KBM-7 (cell line): ENCODE measurements at places on chromosomes 11 and 22.
A peak's percentile ranks its signal among the peaks of the same experiment; 100 is the strongest.

DNA sequence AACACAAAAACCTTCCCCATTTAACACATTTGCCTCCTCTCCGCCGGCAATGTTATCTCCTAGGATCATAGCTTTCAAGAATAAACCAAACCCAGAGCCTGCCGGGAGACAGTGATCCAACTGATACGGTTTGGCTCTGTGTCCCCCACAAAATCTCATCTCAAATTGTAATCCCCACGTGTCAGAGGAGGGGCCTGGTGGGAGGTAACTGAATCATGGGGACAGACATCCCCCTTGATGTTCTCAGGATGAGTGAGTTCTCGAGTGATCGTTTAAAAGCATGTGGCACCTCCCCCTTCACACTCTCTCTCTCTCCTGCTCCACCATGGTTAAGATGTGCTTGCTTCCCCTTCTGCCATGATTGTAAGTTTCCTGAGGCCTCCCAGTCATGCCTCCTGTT is 33.3 kb downstream of the RBFOX2 start:
- DNase-seq: peak; percentile 24

DNA sequence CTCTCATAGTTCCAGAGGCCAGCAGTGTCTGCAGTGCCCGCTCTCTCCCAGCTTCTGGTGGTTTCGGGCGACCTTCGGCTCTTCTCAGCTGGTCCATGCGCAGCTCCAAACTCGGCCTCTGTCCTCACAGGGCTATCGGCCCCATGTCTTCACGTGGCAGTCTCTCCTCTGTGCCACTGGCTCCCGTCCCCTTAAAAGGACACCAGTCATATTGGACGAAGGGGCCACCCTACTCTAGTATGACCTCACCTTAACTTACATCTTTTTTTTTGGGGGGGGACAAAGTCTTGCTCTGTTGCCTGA is 13.8 kb downstream of the LTO1 start:
- DNase-seq: no peak

GRCh38 chr11:46808799-46809431 is 37.2 kb downstream of the CKAP5 start:
- DNase-seq: peak; percentile 54

GRCh38 chr11:78912778-78913177 is 338.1 kb upstream of the NARS2 start:
- DNase-seq: no peak

DNA sequence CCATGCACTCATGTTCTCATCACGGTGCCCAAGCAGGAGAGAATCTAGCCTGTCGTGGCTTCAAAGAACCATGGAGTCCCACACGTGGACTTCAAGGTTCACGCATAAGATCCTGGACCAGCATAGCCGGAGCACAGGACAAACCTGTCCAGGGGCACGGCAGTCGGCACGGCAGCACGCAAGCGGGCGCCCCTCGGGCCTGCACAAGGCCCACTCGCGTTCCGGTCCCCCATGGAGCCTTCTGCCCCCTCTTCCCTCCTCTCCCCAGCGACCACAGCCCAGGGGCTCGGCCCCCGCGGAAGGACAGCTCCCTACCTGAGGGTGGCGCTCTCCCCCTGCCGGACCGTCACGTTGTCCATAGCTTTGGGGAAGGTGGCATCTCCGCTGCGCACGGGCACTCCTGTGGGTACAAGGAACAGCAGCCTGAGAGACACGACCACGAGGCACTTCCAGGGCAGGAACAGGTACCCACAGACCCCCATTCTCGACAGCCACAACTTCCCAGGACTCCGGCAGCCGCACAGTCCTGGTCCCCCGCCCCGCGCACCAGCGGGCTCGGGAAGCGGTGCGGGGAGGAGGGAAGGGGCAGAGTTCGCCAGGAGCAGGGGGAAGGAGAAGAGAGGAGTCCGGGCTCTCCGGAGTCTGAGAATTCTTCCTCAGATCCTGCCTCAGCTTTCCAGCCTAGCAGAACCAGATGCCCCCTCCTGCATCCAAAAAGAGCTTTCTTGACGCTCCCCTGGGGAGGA is 589.5 kb downstream of the OPCML start:
- no peak for DNase-seq
